ENCODE measurements at places on chromosomes 16 and 17. TPM values are rescaled to one million over a fixed set of nuclear protein-coding genes. Genes with fewer than 3 reads are reported as not detected.

The APPBP2 gene
- 31.3 TPM for total RNA-seq

The WFIKKN2 gene
- not detected for total RNA-seq

The HS3ST3B1 gene
- total RNA-seq: 21.2 TPM

The RASL10B gene
- total RNA-seq: 4.8 TPM

The ZNF830 gene
- total RNA-seq: 14.5 TPM

The CDH13 gene
- 3.0 TPM for total RNA-seq

The MEOX1 gene
- total RNA-seq: 0.59 TPM

The MGAT5B gene
- 6.0 TPM for total RNA-seq

The STX4 gene
- total RNA-seq: 13.3 TPM

DNA sequence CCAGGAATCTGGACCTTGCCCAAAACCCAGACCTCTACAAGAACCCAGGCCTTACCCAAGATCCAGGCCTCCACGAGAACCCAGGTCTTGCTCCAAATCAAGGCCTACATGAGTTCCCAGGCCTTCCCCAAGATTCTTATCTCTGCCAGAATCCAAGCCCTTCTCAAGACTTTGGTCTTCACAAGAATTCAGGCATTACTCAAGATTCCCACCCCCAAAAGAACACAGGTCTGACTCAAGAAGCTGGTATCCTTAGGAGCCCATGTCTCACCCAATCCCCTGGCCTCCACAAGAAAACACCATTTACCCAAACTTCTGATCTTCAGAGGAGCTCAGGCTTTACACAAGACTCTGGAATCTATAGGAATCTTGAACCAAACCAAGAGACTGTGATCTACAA, 2.6 kb downstream of the SPEM3 start:
- peaks cover 10% of the 10 kb centered on the region for H3K27me3 ChIP-seq
- DNase-seq: no peak
- H3K4me1 ChIP-seq: no peaks in the 10 kb centered on the region
- no peaks in the 10 kb centered on the region for H3K36me3 ChIP-seq

GRCh38 chr16:30697264-30698138, 1.5 kb upstream of the SRCAP start:
- H3K36me3 ChIP-seq: peaks cover 12% of the 10 kb centered on the region
- peaks cover 8% of the 10 kb centered on the region for H3K4me1 ChIP-seq
- no peak for DNase-seq
- H3K4me3 ChIP-seq: peak overlapping the region; percentile 89

- peak; percentile 2 for DNase-seq
- no peaks in the 10 kb centered on the region for H3K27me3 ChIP-seq
- peak overlapping the region; percentile 34 for H3K27ac ChIP-seq
- peaks cover 47% of the 10 kb centered on the region for H3K4me1 ChIP-seq
Measured at GRCh38 chr17:38897671-38898290, 27.6 kb upstream of the LASP1NB start.

DNA sequence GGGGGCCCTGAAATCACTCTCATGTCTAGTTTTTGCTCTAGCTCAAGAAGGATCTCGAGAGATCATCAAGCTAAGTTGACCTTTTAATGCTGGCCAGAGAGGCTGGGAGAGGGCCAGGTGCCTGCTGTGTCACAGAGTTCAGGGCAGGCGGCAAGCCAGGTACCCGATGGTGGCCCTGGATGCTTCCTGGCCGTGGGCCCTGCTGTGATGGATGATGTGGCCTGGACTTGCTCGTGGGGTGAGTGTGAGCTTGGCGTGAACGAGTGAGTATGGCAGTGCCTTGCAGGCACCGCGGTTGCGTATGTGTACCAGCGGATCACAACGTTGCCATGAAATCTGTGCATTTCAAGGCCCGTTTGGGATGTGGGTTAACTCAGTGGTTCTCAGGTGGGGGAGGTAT, 7.4 kb downstream of the IRF8 start:
- no peak overlapping the region for H3K4me3 ChIP-seq
- no peaks in the 10 kb centered on the region for H3K36me3 ChIP-seq
- H3K27me3 ChIP-seq: peaks cover 19% of the 10 kb centered on the region

GRCh38 chr16:19704321-19705145, 13.5 kb downstream of the KNOP1 start:
- H3K27me3 ChIP-seq: no peaks in the 10 kb centered on the region
- H3K4me1 ChIP-seq: peaks cover 3% of the 10 kb centered on the region
- H3K27ac ChIP-seq: no peak overlapping the region
- no peak overlapping the region for H3K4me3 ChIP-seq
- H3K36me3 ChIP-seq: peaks cover 8% of the 10 kb centered on the region

DNA sequence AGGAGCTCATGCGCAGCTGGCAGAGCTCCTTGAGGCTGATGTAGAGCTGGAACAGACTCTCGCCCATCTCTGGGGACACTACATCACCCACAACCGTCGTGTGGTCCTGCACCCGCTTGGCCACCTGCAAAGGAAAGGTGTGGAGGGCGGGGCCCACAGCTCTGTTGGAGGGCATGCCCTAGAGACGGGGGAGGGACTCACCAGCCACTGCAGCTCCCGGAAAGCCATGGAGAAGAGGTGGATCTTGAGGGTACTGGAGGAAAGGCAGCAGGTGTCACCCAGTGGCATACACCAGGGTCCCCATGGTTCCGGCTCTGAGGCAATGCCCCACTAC, 8.6 kb downstream of the UNC13D start:
- H3K4me3 ChIP-seq: no peak overlapping the region
- peaks cover 9% of the 10 kb centered on the region for H3K4me1 ChIP-seq
- H3K27me3 ChIP-seq: no peaks in the 10 kb centered on the region
- no peak for DNase-seq
- no peak overlapping the region for H3K27ac ChIP-seq
- no peaks in the 10 kb centered on the region for H3K36me3 ChIP-seq

DNA sequence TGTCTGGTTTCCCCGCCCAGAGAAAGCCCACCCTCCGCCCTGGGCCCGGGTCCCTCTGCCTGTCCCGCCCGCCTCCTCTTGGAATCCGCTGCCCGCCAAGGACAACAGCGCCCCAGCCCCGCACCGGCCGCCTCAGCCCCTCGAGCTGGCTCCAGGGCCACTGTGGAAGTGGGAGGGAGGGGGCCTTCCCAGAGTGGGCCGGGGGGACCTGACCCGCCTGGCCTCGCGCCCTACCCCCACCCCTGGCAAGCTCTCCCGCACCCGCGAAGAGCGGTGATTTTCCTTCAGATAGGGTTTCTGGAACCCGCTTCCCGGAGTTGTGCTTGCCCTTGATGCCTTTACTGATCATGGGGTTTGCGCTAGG, 2.3 kb upstream of the CBX8 start:
- H3K4me1 ChIP-seq: peaks cover 43% of the 10 kb centered on the region
- peak; percentile 67 for DNase-seq

DNA sequence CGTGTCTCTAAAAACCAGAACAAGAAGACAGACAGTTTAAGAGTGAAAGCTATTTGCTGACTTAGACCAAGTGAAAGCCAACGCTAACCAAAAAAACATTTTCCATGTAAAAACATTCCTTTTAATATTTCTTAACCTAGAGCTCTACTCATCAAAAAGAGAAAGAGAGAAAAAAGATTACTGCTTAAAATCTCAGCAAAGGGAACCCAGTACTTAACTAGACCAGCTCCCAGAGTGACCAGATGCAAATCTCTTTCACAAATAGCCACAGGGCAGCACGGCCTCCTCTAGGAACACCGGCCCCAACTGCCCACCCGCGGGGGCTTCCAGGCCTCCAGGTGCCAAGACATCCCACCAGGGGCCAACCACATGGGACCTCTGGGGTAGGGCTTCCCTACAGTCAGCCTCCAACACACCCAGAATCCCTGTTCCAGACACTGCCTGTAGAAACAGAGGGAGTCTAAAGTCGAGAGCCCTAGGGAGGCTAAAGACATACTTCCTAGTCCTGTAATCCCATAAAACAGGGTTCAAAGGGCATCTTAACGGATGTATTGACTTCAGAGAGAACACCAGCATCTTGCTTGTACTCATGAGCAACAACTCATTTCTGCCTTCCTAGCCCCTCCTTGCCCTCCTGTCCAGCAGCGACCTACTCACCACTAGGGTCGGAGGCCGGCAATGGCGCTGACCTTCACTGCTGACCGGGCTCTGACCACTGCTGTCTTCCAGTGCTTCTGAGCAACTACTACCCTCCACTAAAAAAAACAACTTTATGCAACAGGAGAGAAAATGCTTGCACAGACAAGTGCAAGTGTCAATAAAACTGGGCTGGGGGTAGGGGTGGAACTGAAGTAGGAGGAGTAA, 21.3 kb downstream of the ZCCHC14 start:
- H3K27me3 ChIP-seq: no peaks in the 10 kb centered on the region
- H3K36me3 ChIP-seq: no peaks in the 10 kb centered on the region
- no peak overlapping the region for H3K27ac ChIP-seq
- DNase-seq: peak; percentile 38
- H3K4me1 ChIP-seq: peaks cover 28% of the 10 kb centered on the region

GRCh38 chr17:8736796-8737195, 7.8 kb downstream of the CCDC42 start:
- peaks cover 10% of the 10 kb centered on the region for H3K4me1 ChIP-seq
- H3K36me3 ChIP-seq: no peaks in the 10 kb centered on the region
- no peaks in the 10 kb centered on the region for H3K27me3 ChIP-seq
- no peak for DNase-seq
- H3K27ac ChIP-seq: no peak overlapping the region

- H3K27ac ChIP-seq: no peak overlapping the region
- no peaks in the 10 kb centered on the region for H3K27me3 ChIP-seq
- H3K4me3 ChIP-seq: no peak overlapping the region
- no peaks in the 10 kb centered on the region for H3K4me1 ChIP-seq
Measured at GRCh38 chr17:34235389-34236028, 19.6 kb upstream of the CCL2 start.

GRCh38 chr17:37737971-37738370, 6.9 kb downstream of the HNF1B start:
- H3K4me1 ChIP-seq: peaks cover 13% of the 10 kb centered on the region
- peaks cover 100% of the 10 kb centered on the region for H3K27me3 ChIP-seq
- no peak overlapping the region for H3K27ac ChIP-seq
- no peak overlapping the region for H3K4me3 ChIP-seq
- no peaks in the 10 kb centered on the region for H3K36me3 ChIP-seq

DNA sequence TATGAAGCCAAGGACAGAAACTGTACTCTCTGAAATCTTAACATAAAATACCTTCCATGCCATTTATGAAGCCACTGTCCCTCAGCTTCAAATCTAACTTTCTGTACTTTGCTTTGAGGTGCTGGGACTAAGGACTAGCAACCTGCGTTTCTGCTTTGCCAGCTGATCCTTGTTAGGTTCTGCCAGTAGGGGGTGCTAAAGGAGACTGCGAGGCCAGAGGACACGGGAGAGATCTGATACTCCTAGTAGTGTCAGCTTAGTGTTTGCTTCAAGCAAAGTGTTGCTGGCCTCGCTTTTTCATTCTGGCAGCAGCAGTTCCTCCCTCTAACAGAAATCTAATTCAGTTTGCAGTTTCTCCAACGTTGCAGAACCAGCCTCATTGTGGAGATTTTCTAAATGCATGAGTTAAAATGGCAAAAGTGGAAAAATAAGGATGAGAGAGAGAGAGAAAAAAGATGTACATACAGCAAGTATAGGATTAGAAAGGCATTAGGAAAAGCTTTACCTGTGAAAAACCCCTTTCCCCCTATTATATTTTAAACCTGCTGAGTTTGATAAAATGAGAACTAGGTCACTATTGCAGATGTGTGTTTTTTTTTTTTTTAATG, 297.5 kb downstream of the CA10 start:
- H3K4me3 ChIP-seq: no peak overlapping the region
- no peaks in the 10 kb centered on the region for H3K36me3 ChIP-seq
- H3K27me3 ChIP-seq: no peaks in the 10 kb centered on the region
- no peaks in the 10 kb centered on the region for H3K4me1 ChIP-seq

DNA sequence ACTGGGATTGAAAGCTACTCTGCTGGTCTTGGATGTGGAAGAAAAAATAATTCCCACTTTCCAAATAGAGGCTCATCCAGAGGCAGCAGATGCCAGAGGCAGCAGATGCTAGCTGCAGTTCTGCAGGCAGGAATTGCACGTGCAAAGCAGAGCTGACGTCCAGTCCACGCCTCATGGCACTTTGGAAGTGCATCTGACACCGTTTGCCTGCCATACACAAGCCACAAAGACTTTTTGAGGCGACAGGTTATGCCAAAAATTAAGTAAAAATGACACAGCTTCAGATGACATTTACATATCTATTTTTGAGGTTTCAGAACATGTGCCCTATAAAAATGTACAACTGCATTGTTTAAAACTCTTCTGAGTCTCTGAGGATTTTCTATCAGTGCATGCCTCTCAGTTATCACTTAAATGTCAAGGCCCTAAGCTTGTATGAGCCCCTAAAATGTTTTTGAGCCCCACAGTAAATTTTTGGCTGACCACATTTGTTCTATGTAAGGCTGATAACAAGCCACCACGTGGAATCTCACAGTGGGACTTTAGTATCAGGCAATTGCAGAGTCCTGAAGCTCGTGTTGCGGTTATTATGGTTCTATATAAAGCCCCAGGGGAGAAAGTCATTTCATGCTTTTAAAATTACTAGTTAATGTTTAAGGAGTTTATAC, 239.2 kb downstream of the PRKCA start:
- no peaks in the 10 kb centered on the region for H3K36me3 ChIP-seq
- H3K4me1 ChIP-seq: peaks cover 19% of the 10 kb centered on the region
- DNase-seq: no peak
- H3K27me3 ChIP-seq: no peaks in the 10 kb centered on the region
- no peak overlapping the region for H3K27ac ChIP-seq

DNA sequence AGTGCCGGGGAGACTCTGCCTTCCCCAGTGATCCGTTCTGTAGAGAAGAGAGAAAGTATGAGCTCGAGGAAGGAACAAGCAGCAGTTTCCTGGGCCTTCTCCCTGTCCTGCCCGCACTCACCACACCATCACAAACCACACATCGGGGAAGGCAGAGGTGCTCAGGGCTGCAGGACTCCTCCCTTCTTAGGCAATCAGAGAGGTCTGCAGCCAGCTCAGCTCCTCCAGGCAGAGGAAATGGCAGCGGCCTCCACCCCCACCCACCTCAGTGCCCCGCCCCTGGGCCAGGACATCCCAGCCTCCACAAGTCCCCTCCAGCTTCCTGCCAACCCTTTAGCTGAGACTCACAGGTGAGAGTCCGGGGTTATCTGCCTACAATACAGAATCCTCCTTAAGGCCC, 2.0 kb downstream of the ZNF319 start:
- H3K27me3 ChIP-seq: no peaks in the 10 kb centered on the region
- peaks cover 8% of the 10 kb centered on the region for H3K4me1 ChIP-seq
- no peak overlapping the region for H3K27ac ChIP-seq
- no peak for DNase-seq
- H3K4me3 ChIP-seq: no peak overlapping the region

DNA sequence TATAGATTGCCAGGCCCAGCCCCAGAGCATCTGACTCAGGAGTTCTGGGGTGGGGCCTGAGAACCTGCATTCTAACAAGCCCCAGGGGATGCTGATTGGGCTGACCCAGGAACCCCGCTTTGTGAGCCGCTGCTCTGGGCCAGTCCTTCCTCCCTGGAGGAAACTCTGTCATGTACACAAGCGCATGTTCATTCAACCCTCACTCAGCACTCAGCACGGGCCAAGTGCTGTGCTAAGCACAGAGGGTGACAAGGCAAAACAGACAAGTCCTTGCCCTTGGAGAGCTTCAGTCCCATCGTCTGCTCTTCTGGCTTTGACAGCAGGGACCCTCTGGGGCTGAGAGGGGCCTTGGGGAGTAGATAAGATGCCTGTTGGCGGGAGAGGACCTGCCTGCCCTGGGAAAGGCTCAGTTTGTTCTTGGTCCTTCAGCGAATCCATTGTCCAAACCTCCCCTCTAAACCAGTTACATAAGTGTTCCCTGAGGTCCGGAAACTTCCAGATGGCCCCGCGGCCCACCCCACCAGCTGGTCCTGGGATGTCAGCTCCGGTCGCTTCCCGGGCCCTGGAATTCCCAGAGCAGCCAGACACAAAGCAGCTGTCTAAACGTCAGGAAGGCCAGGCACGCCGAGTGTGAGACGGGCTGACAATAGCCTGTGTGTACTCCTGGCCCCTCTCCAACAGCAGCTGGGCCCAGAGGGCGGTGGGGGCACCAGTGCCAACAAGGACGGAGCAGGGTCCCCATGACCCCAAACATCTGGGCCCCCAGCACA, 88.8 kb downstream of the ZDHHC7 start:
- H3K27me3 ChIP-seq: no peaks in the 10 kb centered on the region
- H3K4me3 ChIP-seq: no peak overlapping the region
- no peak overlapping the region for H3K27ac ChIP-seq
- H3K4me1 ChIP-seq: no peaks in the 10 kb centered on the region
- H3K36me3 ChIP-seq: no peaks in the 10 kb centered on the region
- peak; percentile 34 for DNase-seq

All from neural progenitor cell (in vitro differentiated cells).